Erythroblast (primary cell): ENCODE measurements at places on chromosomes 2 and 18.
A peak's percentile ranks its signal among the peaks of the same experiment; 100 is the strongest.

DNA sequence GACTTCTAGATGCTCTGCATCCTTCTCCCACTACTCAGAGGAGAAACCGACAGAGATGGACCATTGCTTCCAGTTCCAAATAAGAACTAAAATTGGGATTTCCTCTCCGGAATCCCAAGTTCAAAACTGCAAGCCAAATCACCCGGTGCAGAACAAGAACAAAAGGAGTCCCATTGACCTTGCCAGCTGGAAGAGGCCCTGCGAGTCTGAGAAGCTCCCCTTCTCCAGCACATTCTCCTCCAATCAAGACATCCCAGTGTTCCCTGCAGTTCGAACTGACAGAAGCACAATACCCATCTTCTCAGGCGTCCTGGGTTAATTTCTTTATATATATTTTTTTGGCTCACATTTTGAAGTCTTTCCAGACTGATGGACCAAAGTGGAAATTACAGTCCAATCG lies 195.3 kb upstream of the MEIS1 start:
- no peak for DNase-seq

GRCh38 chr2:19216676-19217602 lies 141.5 kb downstream of the OSR1 start:
- no peak for DNase-seq

DNA sequence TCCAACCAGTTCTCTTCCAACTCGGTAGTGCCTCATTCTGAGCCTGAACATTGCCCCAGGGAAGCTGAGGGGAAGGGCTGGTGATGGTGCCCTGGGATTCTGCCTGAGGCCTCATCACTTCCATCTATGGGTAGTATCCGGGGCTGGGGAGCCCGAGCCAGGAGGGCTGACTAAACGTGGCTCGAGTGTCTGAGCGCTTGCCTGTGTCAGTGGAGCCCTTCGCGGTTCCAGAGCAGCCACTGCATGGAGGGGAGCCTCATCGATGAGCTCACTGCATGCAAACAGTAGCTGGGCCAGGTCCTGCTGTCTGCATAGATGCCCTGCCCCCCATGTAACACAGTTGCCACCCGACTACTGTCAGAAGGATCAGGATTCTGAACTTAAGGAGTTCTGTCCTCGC lies 129.3 kb downstream of the GLI2 start:
- no peak for DNase-seq

DNA sequence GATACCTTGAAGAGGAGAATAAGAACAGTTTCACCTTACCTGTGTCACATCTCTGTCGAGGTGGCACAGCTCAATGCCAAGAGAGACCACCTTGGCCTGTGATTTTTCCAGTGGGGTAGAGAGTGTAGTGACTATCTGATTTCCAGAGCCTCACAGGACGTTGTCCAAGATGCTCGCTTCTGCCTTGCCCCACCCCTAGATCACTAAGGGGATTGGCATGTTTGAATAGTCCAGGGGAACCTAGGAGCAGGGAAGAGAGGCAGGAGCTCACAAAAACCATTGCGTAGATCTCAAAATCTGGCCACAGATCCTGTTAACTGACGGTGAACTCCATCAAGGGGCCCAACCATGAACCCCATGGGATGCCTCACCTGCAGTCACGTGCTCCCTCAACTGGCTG lies 24.2 kb downstream of the TMEM178A start:
- DNase-seq, result no peak

GRCh38 chr2:9720352-9721093 lies 89.7 kb upstream of the YWHAQ start:
- DNase-seq, result no peak

DNA sequence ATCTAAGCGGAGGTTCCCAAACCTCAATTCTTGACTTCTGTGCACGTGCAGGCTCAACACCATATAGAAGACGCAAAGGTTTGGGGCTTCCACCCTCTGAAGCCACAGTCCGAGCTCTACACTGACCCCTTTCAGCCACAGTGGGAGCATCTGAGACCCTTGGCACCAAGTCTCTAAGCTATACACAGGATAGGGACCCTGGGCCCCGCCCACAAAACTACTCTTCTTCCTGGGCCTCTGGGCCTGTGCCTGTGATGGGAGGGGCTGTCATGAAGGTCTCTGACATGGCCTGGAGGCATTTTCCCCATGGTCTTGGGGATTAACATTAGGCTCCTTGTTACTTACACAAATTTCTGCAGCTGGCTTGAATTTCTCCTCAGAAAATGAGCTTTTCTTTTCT lies 1374.1 kb upstream of the NXPH2 start:
- DNase-seq, result no peak

GRCh38 chr2:197124639-197125390 lies 185.8 kb downstream of the ANKRD44 start:
- no peak for DNase-seq

GRCh38 chr2:171921970-171922229 lies 361 bp upstream of the HAT1 start:
- no peak for DNase-seq

DNA sequence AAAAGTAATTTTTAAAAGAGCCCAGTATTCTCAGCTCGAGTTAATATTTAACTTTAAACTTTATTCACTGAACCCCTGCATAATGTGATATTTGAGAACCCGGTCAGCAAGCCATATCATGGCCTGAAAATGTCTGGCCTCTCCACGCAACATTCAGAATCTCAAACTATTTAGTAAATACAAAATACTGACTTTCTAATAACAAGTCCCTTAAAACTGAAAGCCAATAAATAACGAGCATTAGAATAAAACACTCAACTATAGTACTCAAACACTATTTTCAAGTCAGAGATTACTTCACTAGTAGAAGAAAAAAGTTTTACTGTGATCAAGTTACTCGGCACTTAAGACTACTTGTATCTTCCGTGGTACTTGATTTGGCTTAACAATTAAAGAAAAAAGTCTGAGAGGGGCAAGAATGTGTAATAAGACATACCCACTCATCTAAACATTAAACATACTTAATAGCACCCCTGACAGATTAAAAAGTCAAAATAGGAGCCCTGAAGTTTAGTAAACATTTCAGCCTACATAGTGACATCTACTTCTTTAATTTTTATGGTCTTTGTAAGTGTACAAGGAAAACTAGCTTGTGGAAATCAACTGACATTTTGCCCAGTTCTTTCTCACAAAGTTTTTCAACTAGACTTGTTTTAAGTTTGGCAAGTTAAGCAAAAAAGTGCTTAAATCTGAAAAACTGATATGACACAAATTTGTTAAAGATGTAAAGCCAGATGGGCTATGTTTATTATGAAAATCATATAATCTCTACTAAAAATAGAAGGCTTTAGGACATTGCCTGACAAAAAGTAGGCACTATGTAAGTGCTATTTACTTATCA lies 38.2 kb downstream of the RTN4 start:
- peak; percentile 29 for DNase-seq

GRCh38 chr2:114727012-114727411 lies 284.6 kb downstream of the DPP10 start:
- DNase-seq, result no peak

- peak; percentile 22 for DNase-seq
Measured at GRCh38 chr18:41391616-41392595, 563.1 kb upstream of the PIK3C3 start.
